ENCODE measurements at places on chromosomes 2 and 18. TPM values are rescaled to one million over a fixed set of nuclear protein-coding genes. Genes with fewer than 3 reads are reported as not detected.

GRCh38 chr2:121356058-121356640 is 71.1 kb upstream of the TFCP2L1 start:
- DNase-seq: peak; percentile 80

GRCh38 chr2:218981881-218982585 is 3.0 kb downstream of the FEV start:
- DNase-seq: no peak

DNA sequence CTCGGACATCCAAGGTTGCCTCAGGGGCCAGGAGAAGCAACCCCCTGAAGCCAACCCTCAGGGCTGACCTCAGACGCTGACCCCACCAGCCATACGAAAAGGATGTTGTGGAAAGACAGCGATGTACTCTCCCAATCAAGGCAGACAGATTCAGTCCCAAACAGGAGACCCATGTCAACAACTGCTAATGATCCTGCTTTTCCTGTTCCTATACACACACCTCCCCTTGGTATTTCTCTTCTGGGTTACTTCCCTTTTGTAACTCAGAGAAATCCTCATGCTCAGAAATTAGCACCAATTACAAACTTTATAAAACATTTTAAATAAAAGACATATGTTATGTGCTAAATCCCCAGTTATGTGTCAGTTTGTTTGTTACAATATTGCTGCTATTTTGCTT is 120.8 kb downstream of the PID1 start:
- DNase-seq: no peak

- DNase-seq: no peak
Observed at GRCh38 chr2:211468877-211469663, 912.7 kb downstream of the CPS1 start.

DNA sequence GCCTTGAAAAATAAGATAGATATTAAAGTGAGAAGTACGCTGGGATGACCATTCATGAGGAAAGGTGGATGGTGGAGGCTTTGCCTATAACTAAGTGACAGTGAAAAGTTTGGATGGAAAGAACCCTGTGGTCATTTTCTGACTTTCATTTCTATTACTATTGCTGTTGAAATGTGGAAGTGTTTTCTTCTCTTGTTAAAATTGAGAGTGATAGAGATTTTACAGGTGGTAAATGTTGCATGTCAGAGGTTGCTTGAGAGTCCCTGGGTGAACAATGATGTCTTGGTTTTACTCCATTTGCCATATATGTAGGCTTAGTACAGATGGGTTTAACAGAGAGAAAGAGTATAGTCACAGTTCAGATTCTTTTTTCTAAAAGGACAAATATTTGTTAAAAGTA is 18.4 kb downstream of the NCOA1 start:
- DNase-seq: no peak

GRCh38 chr2:176500901-176501300 is 231.7 kb downstream of the MTX2 start:
- peak; percentile 37 for DNase-seq

GRCh38 chr2:168738062-168738461 is 64.4 kb upstream of the NOSTRIN start:
- DNase-seq: no peak

DNA sequence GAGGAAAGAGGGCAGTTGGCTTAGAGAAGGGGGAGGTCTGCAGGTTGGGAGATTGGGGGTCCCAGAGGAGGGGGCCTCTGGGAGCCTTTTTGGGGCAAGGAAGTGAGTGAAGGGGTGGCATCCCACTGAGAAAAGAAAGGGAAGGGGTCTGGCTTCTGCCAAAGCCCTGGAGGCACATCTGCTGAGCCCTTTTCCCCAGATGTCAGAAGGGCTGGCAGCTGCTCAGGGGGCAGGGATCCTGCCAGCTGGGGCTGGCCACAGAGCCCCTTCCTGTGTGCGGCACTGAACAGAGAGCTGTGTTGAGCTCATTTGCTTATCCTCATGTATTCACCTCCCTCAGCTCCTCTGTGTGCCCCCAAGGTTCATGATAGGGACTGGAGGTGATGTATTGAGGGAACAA is 54.5 kb downstream of the APOB start:
- no peak for DNase-seq

GRCh38 chr2:3296182-3296972 is 81.2 kb downstream of the EIPR1 start:
- DNase-seq: no peak

- DNase-seq: peak; percentile 23
Observed at GRCh38 chr2:220175967-220176366, 548.5 kb downstream of the SLC4A3 start.

DNA sequence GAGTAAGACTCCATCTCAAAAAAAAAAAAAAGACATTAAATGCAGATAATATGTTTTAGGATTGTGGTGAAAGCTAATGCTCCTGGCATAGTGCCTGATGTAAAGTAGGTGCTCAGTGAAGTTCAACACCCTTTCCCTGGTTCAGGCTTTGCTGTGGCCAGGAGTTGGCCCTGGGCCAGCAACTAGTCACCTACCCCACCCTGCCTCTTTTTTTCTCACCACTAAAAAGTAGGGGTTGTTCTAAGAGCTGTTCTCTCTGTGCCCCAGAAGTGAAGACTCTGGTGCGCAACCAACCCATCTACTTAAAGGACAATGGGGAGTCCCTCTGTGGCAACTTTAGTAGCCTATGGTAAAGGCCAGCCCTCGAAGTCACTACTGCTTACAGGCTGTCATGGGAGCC is 75.9 kb downstream of the DNMT3A start:
- peak; percentile 11 for DNase-seq

DNA sequence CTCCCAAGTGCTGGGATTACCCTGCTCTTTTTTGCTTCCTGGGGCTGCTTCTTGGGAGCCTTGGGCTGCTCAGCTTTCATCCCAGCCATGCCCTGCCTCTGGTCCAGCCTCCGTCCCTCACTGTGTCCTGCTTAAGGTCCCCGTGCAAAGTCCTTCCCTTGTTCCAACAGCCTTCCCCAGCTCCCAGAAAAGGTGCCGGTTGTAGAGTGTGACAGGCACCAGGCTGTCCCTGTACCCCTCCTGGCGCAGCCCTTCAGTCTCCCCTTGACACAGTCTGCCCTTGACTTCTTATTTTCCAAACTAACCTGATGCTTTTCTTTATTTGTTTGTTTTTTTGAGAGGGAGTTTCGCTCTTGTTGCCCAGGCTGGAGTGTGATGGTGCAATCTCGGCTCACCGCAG is 20.1 kb upstream of the ALPI start:
- DNase-seq: no peak

DNA sequence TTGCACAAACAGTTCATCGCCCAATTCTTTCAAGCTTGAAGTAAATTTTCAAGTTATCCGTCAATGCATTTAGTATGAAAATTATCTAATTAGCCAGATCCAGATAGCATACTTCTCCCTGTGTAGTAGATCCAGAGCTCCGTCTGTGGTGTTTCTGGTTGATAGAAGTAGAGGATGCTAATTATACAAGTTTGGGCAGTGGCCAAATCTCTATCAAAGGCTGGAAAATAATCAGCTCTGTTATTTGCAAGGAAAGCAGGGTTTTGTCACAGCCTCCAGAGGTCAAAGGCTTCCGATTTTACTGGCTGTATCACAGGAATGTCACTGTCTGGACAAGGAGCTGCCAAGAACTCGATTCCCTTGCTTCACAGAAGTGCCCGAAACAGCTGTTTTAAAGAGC is 28.6 kb downstream of the LRRC30 start:
- DNase-seq: no peak

DNA sequence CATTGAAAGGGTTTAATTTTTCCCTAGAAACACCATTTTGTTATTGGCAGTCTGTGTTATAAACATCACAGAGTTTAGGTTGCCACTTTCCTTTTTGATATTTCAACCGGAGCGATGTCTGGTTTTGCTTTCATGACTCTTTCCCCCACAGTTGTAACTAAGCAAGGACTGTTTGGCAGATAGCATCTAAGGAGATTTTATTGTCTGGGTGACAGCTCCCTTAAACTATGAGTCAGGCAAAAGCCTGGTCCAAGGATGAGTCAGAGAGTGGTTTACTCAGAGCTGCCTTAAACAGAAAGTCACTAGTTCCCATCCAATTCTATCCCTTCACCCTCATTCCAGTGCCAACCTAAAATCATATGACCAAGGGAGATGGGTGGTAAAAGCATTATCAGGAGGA is 341.6 kb upstream of the VWC2L start:
- peak; percentile 90 for DNase-seq

GRCh38 chr2:60159519-60159918 is 393.9 kb downstream of the BCL11A start:
- DNase-seq: no peak

GRCh38 chr2:218418717-218419458 is at the start of gene VIL1:
VIL1 (plus strand) TSS chr2:218419123; CDS start chr2:218423779, 4,656 bp downstream.
- DNase-seq: no peak

DNA sequence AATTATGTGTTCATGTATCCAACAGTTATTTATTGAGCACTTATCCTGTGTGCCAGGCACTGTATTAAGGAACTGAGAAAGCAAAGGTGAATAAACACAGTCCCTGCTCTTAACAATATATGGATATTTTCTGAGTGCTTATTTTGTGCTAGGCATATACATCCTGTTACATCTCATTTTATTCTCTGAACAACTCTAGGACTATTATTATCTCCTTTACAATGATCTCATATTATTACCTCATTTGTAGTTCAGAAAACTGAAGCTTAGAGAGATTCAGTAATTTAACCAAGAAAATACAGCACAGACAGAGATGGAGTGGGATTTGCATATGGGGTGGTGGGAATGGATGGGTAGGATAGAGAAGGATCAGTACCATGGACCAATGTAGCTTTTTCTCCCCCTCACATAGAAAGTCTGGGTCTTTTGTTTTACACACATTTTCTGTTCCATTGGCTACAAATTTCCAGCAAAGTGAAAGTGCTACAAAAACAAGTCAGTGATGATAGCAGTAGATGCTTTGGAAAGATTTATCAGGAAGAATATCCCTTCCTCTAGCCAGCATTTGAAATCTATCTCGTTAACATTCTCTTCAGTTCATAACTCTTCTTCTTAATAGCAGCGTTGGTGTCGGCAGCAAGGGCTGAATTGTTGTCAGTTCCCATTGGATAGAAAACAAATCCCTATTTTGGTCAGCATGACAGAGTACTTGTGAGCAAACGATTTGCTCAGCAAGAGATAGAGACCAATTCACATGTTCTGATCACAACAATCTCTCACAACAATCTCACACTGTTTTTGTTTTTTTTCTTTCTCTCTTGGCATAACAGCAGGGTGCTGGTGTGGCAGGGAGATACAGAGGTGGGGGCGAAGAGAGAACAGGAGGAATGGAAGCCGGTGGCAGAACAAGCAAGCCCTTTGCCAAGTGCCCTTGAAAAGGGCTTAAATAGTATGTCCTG is 102.2 kb upstream of the KCTD1 start:
- DNase-seq: no peak

GRCh38 chr2:182716650-182716979 is 558 bp downstream of the DNAJC10 start:
- DNase-seq: peak; percentile 34

GRCh38 chr18:78376046-78376445 is 603.6 kb upstream of the SALL3 start:
- DNase-seq: no peak

DNA sequence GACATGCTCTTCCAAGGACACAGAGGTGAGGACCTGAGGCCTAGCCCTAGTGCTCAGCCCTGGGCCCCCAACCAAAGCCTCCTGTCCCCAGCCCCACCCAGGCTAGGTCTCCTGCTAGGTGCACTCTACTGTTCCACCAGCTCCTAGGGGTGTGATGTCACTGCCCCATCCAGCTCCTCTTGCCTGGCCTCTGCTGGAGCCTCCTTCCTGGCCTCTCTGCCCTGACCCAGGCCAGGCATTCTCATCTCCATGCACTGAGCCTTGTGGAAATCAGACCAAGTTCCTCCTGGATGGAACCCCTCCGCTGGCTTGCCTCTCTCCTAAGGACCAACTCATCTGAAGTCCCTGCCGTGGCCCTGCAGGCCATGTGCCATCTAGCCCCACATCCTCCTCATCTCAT is 156.8 kb downstream of the INHBB start:
- no peak for DNase-seq

DNA sequence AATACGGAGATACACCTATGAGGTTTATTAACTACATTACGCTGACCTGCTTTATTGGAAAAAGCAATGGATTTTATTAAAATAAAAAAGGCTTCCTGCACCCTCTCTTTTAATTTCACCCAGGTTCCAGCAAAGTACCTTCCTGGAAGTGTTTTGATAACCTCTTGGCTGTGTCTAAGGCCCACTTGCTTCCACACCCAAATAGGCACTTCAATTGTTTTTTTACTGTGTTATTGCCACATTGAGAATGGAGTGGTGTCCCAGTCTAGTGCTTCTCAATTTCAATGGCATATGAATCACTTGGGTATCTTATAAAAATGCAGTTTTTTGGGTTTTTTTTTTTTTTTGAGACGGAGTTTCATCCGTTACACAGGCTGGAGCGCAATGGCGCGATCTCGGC is 47.6 kb downstream of the SF3B1 start:
- no peak for DNase-seq

DNA sequence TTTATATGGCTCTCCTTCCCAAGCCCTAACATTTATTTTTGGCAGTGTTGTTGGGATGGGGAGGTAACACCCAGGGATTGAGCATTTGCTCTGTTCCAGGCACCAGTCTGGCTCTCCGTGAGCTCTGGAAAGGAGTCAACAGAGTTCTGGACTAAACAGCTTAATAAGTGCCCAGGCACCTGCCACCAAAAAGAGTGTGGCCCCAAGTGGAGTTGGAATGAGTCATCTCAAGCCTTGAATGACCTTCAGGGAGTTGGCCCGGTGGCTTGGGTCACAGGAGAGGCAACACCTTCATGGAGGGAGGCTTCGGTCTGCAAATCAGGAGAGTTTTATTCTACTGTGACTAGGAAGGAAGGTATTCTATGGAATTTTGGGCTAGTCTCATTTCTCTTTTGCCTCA is 203.2 kb downstream of the DLGAP1 start:
- no peak for DNase-seq

GRCh38 chr2:96546321-96546720 is 9.8 kb downstream of the ARID5A start:
- DNase-seq: no peak

The TXNDC2 gene
- 0.16 TPM for total RNA-seq

The RUFY4 gene
- not detected for total RNA-seq

The TANC1 gene
- 11.9 TPM for total RNA-seq

The UGT1A10 gene
- total RNA-seq: 0.41 TPM

The ABHD3 gene
- total RNA-seq: 1.1 TPM

The ZNF385B gene
- 4.8 TPM for total RNA-seq

The TUBA3E gene
- not detected for total RNA-seq

The DSG1 gene
- not detected for total RNA-seq

Data from fibroblast of the aortic adventitia (primary cell).